Immature natural killer cell (primary cell): ENCODE measurements at places on chromosomes 6 and 20.

DNA sequence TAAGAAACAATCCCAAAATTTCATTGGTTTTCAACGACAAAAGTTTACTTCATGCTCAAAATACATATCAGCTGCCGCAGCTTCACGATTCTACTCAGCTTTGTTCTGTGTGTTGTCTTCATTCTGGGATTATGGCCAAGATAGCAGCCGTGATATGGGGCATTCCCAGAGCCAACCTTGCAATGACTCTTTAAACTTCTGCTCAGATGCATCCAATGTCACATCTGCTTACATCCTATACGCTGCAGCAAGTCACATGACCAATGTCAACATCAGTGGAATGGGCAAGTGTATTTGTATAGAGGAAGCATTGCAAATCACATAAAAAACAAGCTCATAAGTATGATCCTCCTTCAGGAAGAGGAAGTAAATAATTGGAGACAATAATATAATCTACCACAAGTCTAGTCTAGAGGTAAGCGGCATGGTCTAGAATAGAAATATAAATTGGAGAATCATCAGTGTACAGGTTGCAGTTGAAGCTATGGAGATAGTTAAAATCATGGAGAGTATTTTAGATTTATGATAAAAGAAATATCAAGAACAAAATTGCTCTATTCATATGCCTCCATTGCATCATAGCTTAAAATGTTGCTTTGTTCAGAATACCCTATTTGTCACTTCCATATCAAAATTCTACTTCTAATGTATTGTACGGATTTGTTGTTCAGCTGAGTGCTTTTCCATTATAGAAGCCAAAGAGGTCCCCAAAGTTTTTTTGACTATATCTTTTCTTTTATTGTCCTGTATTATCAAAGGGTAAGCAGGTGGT, 7.2 kb upstream of the C6orf141 start:
- no peak for DNase-seq

GRCh38 chr20:32609111-32609773, 24.1 kb upstream of the NOL4L start:
- no peak for DNase-seq

GRCh38 chr20:20327746-20328145, 40.2 kb upstream of the INSM1 start:
- DNase-seq, result no peak

DNA sequence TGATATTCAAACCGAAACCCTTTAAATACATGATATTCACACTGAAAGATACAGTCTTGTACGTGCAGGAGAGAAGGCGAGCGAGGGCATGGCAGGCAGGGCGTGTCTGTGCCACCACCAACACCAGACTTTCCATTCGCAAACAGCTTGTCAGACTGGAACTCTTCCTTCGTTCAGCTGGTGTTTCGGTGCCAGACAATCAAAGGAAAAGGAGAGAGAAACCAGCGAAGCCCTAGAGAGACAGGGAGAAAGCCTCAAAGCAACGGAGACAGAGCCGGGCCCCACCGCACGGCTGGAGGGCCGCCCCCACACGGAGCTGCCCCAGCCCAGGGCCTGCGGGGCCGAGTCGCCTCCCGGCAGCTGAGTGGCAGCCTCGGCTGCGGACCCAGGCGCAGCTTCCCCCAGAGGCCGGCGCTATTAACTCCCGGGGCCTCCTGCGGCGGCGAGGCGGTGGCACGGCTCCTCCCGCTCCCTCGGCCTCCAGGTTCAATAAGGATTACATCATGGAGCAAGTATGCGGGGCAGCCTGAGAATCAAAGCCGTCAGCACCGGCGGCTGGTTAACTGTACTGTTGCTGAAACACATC, 32.1 kb upstream of the NR2E1 start:
- no peak for DNase-seq

- no peak for DNase-seq
Observed at GRCh38 chr6:116175344-116175743, 49.4 kb upstream of the COL10A1 start.

DNA sequence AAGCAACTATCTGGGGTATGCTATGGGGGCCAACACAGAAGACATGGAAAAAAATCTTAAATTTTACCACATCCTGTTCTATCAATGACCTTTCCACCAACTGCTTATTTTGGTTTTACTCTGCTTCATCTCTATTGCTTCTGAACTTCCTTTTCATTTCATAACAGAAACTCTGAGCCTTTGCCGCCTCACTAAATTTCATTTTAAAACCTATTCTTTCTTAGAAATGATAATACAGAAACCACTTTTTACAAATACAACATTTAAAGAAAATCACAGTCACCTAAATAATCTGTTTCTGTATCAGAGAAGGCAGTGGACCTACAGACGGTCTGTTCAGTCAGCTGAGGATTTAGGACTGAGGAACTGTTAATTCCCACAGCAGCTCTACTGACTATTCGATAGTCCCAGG, 117.5 kb downstream of the KCNQ5 start:
- DNase-seq, result no peak

GRCh38 chr6:126086560-126086959, 100.2 kb downstream of the TRMT11 start:
- no peak for DNase-seq

- no peak for DNase-seq
Observed at GRCh38 chr6:112044196-112044595, 9.7 kb upstream of the CCN6 start.

DNA sequence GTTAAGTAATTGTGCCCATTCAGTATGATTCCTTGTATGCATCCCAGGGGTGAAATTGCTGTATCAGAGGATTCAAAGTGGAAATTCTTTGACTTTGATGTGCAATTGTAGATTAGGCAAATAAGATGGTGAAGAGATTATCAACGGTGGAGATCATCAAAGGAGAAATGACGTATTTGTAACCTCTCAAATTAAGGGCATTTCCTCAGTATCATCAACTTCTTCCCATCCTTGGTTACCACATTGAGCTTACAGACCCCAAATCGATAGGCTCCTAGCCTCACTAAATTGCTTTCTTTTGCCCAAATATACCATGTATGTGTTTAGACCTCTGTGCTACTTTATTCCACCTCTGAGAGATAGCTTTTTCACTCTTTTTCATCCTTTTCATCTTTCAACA, 213.1 kb upstream of the ZFP64 start:
- no peak for DNase-seq

- DNase-seq, result no peak
Observed at GRCh38 chr6:107180099-107180498, 64.8 kb upstream of the BEND3 start.

GRCh38 chr6:4294636-4295035, 159.3 kb upstream of the ECI2 start:
- DNase-seq, result no peak

DNA sequence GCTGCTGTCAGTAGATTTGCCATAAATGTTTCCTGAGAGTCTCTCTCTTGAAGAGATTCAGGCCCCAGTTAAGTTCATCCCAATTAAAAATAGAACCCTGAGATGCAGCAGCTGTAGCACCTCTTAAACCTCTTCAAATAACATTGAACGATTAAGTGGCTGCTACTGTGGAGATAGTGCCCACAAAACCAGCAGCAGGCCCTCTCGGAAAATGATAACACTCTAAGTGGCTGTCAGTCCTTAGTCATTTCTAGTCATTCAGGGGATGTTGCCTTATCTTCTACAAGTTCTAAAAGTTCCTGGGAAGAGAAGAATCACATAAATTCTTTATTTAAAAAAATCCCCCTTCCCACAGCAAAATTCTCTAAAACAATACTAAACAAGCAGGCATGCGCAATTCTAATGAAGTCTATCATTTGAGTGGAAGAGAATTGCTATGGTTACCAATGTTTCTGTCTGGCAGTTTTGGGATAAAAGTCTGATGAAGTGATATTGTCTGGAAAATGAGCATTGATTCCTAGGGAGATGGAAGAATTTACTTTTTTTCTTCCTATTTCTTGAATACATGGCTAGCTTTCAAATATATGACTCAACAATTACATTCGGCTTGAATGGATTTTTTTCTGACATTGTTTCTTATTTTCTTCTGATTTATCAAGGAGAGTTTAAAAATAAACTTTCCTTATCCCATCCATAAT, 131.9 kb downstream of the TRMT11 start:
- no peak for DNase-seq

GRCh38 chr6:73461537-73462350, at the start of gene MTO1:
TSS of gene MTO1 (plus strand) at chr6:73461737. CDS start at chr6:73461855, 118 bp downstream.
- DNase-seq, result peak; percentile 87

GRCh38 chr6:163897030-163897429, 482.5 kb downstream of the QKI start:
- no peak for DNase-seq

DNA sequence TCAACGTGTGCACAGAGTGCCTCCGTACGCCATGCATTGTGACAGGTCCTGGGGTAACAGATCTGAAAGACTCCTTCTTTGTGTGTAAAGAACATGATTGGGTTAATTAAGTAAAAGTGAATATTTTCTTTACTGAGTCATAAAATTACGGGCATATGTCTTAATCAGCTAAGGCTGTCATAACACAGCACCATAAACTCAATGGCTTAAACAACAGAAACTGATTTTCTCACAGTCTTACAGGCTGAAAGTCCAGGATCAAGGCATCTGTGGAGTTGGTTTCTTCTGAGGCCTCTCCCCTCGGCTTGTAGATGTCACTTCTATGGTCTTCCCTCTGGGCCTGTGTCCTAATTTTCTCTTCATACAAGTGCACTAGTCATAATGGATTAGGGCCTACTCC, 176.9 kb downstream of the MTFR2 start:
- DNase-seq, result no peak

DNA sequence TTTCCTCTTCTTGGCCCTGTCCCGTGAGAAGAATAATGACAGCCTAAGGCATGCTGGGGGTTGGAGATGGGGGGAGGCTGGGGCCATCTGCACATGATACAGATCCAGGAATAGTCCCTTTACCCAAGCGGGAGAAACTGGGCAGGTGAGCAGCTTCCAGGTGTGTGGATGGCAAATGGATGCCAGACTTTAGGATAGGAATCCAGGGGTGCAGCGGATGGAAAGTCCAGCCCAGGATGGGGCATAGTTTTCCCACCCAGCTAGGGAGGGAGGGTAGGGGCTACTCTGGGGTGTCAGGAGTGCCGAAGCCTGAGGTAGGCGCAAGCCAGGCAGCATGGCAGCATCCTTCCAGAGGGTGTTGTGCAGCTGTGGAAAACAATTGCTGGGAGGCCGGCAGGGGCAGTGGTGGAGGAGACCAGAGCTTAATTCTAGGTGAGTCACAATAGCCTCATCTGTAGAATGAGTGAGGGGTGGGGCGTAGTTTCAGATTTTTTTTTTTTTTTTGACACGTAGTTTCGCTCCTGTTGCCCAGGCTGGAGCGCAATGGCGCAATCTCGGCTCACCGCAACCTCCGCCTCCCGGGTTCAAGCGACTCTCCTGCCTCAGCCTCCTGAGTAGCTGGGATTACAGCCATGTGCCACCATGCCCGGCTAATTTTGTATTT, 15.4 kb upstream of the FAM110A start:
- DNase-seq, result no peak

DNA sequence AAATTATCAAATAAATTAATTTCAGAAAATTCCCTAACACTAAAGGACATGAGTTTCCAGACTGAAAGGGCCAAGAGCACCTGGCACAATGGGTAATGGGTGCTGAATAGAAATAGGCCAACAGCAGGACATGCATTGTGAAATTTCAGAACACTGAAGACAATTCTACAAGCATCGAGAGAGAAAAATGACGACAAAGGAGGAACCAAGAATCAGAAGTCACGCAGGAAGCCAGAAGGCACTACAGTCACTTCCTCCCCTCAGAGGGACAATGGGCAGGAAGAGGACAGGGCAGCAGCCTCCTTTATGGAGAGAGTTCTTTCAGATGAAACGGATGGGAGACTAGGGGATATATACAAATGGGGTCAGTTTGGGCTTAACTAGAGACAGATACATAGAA, 29.6 kb downstream of the PCNA start:
- DNase-seq, result peak; percentile 39

DNA sequence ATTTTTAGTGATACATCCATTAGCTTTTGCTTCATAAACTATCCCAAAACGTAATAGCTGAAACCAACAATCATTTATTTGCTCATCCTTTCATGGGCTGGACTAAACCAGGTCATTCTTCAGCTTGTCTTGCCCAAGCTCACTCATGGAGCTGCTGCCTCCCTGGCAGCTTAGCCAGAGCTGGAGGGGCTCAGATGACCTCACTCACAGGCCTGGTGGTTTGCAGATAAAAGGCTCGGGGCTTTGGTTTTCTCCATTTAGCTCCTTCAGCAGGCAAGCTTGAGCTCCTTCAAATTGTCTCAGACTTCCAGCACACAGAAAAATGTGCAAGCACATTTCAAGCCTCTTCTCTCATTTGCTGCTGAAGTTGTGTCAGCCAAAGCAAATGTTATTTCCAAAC, 139.1 kb downstream of the BTBD3 start:
- no peak for DNase-seq

DNA sequence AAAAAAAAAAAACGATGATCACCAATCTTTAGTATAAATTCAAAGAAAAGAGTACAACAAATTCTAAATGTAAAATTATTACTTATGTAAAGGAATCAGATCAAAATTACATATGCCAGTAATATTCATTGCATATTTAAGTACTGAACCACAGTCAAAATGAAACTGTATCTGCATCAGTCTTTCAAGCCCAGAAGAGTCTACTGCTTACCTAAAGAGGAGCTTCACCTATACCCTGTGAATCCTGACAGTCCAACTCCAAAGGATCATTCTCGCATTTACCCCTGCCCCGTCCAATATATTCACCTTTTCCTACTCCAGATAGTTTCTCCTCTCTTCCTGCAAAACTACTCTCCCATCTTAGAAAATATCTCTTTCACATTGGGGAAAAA, 9.2 kb downstream of the ATG5 start:
- no peak for DNase-seq

DNA sequence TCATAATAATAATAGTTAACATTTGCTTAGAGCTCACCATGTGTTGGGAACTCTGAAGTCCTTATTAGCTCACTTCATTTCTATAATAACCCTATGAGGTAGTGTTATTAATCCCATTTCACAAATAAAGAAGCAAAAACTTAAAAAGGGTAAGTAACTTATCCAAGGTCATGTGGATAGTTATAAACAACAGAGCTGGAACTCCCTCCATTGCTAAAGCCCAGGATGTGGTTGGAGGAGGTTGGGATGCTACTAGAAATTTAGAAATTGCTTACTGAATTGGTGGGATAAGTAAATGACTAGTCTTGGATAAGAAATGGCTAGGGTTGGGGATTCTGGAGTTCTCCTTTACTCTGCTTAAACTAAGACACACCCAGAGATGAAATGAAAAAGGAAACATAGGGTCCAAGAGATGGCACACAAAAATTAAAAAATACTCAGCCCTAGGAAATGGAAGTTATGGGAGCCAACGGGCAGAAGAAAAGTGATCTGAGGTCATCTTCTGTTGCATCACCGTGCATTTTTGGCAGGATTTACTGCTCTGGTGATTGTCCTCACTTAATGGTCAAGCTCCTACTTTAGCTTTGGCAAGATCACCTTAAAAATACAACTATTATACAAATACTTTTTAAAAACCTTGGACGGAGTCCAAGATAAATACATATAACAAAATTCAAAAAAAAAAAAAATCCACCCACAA, 7.7 kb upstream of the CLIC5 start:
- no peak for DNase-seq

DNA sequence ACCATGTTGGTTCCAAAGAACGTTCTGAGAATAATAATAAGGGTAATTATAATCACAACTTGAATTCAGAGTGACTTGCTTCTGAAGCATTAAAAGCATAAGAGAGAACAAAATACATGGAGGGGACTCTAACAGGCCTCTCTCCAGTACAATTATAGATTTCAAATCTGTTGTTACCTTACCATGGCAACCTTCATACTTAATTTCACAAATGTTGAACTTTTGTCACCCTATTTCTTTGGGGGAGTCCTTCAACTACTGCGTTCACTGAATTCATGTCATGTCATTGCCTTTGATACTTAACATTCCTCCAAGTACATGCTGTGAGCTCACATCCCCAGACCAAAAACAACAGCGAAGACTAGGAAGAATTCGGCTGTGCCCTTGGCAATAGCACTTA, 104.0 kb downstream of the MKKS start:
- no peak for DNase-seq
